Endothelial cell (in vitro differentiated cells): ENCODE measurements at places on chromosomes 3 and 15. TPM values are rescaled to one million over a fixed set of nuclear protein-coding genes. Genes with fewer than 3 reads are reported as not detected.
A peak's percentile ranks its signal among the peaks of the same experiment; 100 is the strongest.

The LYZL4 gene
- not detected for total RNA-seq

DNA sequence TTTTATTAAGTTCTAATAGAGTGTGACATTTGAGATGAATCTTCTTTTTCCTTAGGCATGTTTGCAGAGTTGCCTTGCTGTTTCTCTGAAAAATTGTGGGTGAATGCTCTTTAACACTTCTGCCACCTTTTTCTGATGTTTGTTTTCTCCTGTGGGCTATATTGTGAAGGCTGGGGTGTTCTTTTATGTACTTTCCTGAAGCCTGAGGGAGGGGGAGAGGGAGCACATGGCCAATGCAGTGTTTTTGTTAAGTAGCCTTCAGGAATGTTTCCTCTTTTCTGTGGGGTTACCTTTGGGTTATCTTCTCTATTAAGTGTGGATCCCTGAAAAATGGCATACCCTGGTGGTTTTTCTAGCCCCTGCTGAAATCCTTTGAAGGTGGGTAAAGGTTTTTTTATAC lies 50.2 kb downstream of the CMC1 start:
- no peak overlapping the region for H3K4me3 ChIP-seq
- DNase-seq: no peak

The SLC24A5 gene
- not detected for total RNA-seq

GRCh38 chr3:191282251-191283185 lies 46.7 kb upstream of the CCDC50 start:
- H3K27ac ChIP-seq: no peak overlapping the region
- H3K4me1 ChIP-seq: peaks cover 7% of the 10 kb centered on the region
- DNase-seq: no peak
- H3K4me3 ChIP-seq: no peak overlapping the region

GRCh38 chr3:114706591-114707232 lies 412.9 kb downstream of the TIGIT start:
- H3K36me3 ChIP-seq: no peaks in the 10 kb centered on the region
- H3K4me1 ChIP-seq: peaks cover 10% of the 10 kb centered on the region
- H3K27ac ChIP-seq: no peak overlapping the region

The ATP13A4 gene
- total RNA-seq: 0.49 TPM

DNA sequence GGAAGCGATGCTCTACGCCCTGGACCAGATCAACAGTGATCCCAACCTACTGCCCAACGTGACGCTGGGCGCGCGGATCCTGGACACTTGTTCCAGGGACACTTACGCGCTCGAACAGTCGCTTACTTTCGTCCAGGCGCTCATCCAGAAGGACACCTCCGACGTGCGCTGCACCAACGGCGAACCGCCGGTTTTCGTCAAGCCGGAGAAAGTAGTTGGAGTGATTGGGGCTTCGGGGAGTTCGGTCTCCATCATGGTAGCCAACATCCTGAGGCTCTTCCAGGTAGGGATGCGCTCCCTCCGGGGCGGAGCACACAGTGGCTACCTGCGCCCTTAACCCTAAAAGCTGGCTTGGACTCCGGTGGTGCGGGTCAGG lies 698 bp downstream of the GRM7 start:
- peaks cover 2% of the 10 kb centered on the region for H3K4me1 ChIP-seq
- DNase-seq: no peak
- peaks cover 3% of the 10 kb centered on the region for H3K36me3 ChIP-seq
- no peak overlapping the region for H3K4me3 ChIP-seq
- H3K27ac ChIP-seq: no peak overlapping the region

DNA sequence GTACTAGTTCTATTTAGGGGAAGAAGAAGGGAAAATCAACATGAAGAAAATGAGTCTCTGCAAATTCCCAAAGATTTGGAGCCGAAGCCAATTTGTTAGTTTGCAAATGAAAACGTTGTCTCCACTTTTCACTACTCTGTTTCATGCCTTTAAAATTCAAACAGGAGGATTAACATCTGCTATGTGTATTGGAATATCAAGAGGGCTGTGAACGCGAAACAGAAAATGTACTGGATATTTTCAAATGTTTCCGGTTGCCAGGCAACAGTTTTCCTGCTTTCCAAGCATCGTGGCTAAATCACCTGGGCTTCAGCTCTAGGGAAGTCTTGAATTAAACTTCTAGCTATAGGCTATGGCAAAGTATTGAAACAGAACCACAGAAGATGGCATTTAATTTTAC lies 172.8 kb downstream of the KCNMB2 start:
- peak; percentile 30 for DNase-seq
- no peak overlapping the region for H3K27ac ChIP-seq
- no peaks in the 10 kb centered on the region for H3K4me1 ChIP-seq
- H3K4me3 ChIP-seq: no peak overlapping the region
- no peaks in the 10 kb centered on the region for H3K36me3 ChIP-seq

GRCh38 chr15:91530956-91531582 lies 322.4 kb upstream of the SLCO3A1 start:
- no peaks in the 10 kb centered on the region for H3K27me3 ChIP-seq
- no peak overlapping the region for H3K27ac ChIP-seq
- no peaks in the 10 kb centered on the region for H3K36me3 ChIP-seq
- no peak overlapping the region for H3K4me3 ChIP-seq
- no peak for DNase-seq
- no peaks in the 10 kb centered on the region for H3K4me1 ChIP-seq

DNA sequence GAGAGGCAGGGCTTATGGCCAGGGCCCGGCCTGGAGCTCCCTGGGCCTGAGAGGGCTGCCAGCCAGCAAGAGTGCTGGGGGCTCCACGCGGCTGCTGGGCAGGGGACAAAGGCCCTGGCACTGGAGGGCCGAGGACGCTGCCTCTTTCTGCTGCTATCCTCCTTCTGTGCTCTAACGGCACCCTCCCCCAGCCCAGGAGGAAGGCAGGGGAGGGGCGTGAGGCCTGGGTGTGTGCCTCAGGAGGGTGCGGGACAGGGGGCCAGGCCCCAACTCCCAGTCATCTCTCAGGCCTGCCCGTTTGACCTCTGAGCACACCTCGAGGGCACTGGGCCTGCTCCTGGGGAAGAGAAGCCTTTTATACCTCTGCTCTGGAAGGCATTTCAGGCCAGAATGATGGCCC lies 115.5 kb downstream of the ADCY5 start:
- H3K27me3 ChIP-seq: peaks cover 5% of the 10 kb centered on the region
- no peaks in the 10 kb centered on the region for H3K36me3 ChIP-seq
- no peak for DNase-seq

GRCh38 chr3:106880206-106880605 lies 497.0 kb upstream of the CCDC54 start:
- H3K4me1 ChIP-seq: peaks cover 28% of the 10 kb centered on the region
- H3K4me3 ChIP-seq: no peak overlapping the region
- no peaks in the 10 kb centered on the region for H3K27me3 ChIP-seq
- no peak for DNase-seq
- H3K27ac ChIP-seq: peak overlapping the region; percentile 71

GRCh38 chr3:27637346-27637995 lies 84.7 kb downstream of the EOMES start:
- DNase-seq: no peak
- H3K4me3 ChIP-seq: no peak overlapping the region
- H3K27ac ChIP-seq: no peak overlapping the region
- H3K4me1 ChIP-seq: peaks cover 9% of the 10 kb centered on the region

DNA sequence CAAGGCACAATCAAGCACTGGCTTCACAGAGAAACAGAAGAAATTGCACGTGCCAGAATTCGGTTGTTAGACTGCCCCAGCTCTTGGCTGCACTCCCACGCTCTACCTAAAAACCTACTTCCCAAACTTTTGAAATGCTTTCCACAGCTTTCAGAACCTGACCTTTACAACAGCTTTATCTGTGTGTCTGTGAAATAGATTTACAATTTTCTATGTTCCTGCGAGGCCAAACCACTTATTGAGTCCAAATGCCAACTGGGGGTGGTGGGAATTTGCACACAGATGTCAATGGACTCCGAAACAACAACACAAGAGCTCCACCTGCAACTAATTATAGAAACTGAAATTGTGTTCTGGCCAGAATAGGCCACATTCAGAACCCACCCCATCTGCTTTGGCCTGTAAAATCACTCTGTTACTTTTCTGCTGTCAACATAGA lies 44.6 kb downstream of the ERC2 start:
- no peaks in the 10 kb centered on the region for H3K36me3 ChIP-seq
- H3K27ac ChIP-seq: no peak overlapping the region
- H3K4me3 ChIP-seq: no peak overlapping the region
- DNase-seq: no peak
- no peaks in the 10 kb centered on the region for H3K4me1 ChIP-seq
- no peaks in the 10 kb centered on the region for H3K27me3 ChIP-seq

The SI gene
- total RNA-seq: not detected

- no peak overlapping the region for H3K27ac ChIP-seq
- no peak overlapping the region for H3K4me3 ChIP-seq
- no peak for DNase-seq
- peaks cover 9% of the 10 kb centered on the region for H3K27me3 ChIP-seq
- peaks cover 17% of the 10 kb centered on the region for H3K4me1 ChIP-seq
- H3K36me3 ChIP-seq: no peaks in the 10 kb centered on the region
These were observed 3.4 kb downstream of the FYCO1 start for GRCh38 chr3:45992133-45992729.

The P2RY14 gene
- total RNA-seq: 0.21 TPM

GRCh38 chr15:66744610-66745279 lies 42.7 kb downstream of the SMAD6 start:
- peaks cover 50% of the 10 kb centered on the region for H3K4me1 ChIP-seq
- DNase-seq: no peak
- peak overlapping the region; percentile 89 for H3K27ac ChIP-seq
- peaks cover 6% of the 10 kb centered on the region for H3K27me3 ChIP-seq
- peaks cover 3% of the 10 kb centered on the region for H3K36me3 ChIP-seq

GRCh38 chr3:66407611-66408218 lies 93.1 kb downstream of the LRIG1 start:
- peaks cover 32% of the 10 kb centered on the region for H3K36me3 ChIP-seq
- DNase-seq: peak; percentile 83
- H3K4me1 ChIP-seq: peaks cover 18% of the 10 kb centered on the region

GRCh38 chr3:24937228-24937627 lies 442.6 kb upstream of the THRB start:
- DNase-seq: no peak
- H3K4me1 ChIP-seq: no peaks in the 10 kb centered on the region
- no peak overlapping the region for H3K27ac ChIP-seq
- no peaks in the 10 kb centered on the region for H3K27me3 ChIP-seq

GRCh38 chr15:91114301-91114700 lies 14.2 kb downstream of the SV2B start:
- H3K4me3 ChIP-seq: no peak overlapping the region
- no peak for DNase-seq
- peaks cover 5% of the 10 kb centered on the region for H3K27me3 ChIP-seq
- peaks cover 13% of the 10 kb centered on the region for H3K4me1 ChIP-seq

DNA sequence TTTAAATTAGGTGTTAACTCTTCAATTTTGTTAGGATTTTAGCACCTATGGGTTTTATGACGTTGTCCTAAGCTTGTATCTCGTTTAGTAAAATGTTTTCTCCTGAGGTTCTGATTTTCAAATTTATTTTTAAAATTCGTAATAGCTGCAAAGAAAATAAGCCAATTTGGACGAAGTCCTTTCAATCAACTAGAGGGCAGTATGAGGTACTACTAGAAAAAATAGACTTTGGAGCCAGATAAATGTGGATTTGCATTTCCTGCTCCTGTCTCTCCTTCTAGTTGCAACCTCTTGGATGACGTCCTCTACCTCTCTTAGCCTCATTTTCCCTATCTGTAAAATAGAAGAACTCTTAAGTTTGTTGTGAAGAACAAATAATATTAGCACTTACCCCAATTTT lies 81.1 kb downstream of the SLTM start:
- no peak for DNase-seq

DNA sequence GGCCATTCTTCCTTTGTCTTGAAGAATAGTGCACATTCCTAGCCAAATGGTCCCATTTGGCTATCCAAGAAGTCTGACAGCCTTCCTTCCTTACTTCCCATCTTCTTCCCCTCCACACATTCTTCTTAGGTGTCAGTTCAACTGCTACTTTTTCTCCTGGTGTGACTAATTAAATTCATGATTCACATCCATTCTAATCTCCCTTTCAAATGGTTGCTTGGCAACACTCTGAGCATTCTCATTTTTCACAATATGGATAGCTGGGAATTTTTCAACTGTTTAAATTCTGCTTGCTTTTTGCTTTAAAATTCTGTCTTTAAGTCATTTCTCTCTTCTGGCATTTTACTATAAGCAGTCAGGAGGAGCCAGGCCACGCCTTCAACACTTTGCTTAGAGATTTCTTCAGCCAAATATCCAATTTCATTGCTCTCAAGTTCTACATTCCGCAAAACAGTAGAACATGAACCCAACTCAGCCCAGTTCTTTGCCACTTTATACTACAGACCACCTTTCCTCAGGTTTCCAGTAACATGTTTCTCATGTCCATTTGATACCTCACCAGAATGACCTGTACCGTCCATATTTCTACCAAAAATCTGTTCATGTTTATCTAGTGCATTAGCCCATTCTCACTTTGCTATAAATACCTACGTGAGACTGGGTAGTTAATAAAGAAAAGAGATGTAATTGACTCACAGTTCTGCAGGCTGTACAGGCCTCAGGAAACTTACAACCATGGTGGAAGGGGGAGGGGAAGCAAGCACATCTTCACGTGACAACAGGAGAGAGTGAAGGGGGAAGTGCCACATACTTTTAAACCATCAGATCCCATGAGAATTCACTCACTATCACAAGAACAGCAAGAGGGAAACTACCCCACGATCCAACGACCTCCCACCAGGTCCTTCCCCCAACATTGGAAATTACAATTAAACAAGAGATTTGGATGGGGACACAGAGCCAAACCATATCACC lies 31.9 kb upstream of the MCF2L2 start:
- peaks cover 4% of the 10 kb centered on the region for H3K27me3 ChIP-seq
- DNase-seq: no peak
- H3K36me3 ChIP-seq: peaks cover 7% of the 10 kb centered on the region
- H3K27ac ChIP-seq: peak overlapping the region; percentile 44

The ROPN1 gene
- total RNA-seq: not detected

The GASK1A gene
- total RNA-seq: 0.72 TPM

DNA sequence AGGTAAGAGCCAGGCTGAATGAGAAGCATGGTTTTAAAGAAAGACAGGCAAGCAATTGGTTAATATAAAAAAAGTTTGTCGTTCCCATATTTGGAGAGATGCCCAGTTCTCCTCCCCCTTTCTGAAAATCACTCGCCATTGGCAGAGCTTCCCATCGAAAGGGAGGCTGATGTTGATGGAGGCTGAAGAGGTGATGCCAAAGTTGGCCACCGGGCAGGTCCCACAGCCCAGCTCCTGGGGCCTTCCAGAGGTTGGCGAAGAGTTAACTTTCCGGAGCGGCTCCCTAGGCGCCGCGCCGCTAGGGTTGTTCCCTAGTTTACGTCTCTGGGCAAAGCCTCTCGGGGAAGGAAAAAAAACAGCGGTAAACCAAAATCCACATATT lies 793 bp downstream of the PCOLCE2 start:
- H3K4me3 ChIP-seq: peak overlapping the region; percentile 80
- H3K27ac ChIP-seq: no peak overlapping the region
- peak; percentile 26 for DNase-seq
- H3K4me1 ChIP-seq: peaks cover 3% of the 10 kb centered on the region
- no peaks in the 10 kb centered on the region for H3K36me3 ChIP-seq
- H3K27me3 ChIP-seq: no peaks in the 10 kb centered on the region

The GABRR3 gene
- not detected for total RNA-seq
